Immature natural killer cell (primary cell): ENCODE measurements at places on chromosomes 5 and 9.
A peak's percentile ranks its signal among the peaks of the same experiment; 100 is the strongest.

DNA sequence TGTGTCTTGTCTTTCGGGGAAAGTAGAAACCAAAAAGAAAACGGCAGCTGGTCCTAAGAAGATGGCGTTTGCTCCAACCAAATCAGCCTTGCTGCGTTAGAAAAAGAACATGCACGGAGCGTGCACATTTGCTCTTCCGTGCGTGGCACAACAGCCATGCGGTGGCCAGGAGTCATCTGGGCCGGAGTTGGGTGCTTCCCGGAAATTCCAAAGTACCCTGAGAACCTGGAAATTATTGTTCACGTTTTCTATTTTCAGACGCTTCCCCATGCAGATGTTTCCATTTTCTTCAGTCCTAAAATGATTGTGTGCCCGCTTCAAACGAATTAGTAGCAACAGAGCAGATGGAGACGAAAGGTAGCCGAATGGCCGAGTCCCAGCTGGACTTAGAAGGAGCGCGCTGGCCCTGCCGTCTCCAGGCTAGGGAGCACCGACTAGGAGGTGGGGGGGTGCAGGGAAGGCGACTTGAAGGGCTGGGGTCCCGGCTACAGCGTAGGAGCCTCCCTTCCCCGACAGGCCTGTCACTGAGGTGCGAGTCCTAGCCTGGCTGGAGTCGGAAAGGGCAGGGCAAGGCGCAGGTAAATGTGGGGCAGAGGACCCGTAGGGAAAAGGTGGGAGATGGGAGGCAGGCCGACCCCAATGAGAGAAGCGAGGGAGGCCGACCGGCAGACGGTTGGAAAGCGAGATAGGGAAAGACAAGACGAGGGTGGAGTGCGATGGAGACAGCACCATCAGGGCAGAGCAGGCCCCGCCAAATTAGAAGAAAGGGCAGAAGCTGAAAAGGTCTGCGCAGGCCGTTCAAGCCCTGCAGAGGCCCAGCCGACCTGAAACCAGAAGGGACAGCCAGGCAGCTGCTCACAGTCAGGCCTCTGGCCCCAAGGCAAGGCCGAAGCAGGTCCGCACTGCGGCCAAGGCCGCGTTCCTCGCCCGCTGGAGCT is 1.4 kb downstream of the BARX1 start:
- no peak for DNase-seq

- DNase-seq = no peak
Observed at GRCh38 chr5:80240368-80240986, 15.4 kb downstream of the SERINC5 start.

- peak; percentile 58 for DNase-seq
Observed at GRCh38 chr9:84371737-84372136, 31.2 kb upstream of the SLC28A3 start.

GRCh38 chr5:16385516-16386090 is 80.0 kb downstream of the ZNF622 start:
- DNase-seq = no peak

DNA sequence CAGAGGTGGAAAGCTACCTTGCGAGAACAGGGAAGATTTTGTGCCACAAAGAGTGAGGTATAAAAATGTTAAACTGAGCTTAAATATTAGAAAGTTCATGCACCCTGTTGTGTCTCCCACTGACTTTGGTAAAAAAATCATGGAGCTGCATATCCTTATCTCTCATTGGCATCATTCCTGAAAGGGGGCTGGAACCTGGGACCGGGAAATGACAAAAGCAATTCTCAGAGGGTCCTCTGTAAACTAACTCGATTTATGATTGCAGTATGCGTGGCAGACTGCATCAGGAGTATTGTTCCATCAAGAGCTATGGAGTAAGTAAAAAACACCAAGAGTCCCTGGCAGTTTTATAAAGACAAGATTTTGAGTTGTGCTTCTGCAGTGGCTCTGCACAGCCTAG is 148.8 kb downstream of the DCP2 start:
- no peak for DNase-seq

- DNase-seq = no peak
Observed at GRCh38 chr9:32177396-32177795, 207.0 kb upstream of the ACO1 start.

DNA sequence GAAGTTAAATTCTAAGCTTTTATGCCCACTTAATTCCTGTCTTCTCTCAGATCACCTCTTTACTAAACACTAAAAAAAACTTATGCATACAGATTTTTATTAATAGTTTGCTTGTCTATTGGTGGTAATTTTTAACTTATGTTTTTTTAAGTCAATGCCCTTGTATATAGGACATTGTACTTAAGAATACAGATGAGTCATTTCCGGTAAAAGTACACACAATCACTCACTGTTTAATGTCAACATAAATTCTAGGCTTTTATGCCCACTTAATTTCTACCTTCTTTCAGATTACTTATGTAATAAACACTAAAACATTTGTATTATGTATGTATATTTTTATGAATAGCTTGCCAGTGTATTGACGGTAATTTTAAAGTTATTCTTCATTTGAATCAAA is 872.8 kb upstream of the CDH9 start:
- DNase-seq = no peak

- DNase-seq = no peak
Observed at GRCh38 chr5:166962461-166962860, 1329.0 kb upstream of the WWC1 start.

DNA sequence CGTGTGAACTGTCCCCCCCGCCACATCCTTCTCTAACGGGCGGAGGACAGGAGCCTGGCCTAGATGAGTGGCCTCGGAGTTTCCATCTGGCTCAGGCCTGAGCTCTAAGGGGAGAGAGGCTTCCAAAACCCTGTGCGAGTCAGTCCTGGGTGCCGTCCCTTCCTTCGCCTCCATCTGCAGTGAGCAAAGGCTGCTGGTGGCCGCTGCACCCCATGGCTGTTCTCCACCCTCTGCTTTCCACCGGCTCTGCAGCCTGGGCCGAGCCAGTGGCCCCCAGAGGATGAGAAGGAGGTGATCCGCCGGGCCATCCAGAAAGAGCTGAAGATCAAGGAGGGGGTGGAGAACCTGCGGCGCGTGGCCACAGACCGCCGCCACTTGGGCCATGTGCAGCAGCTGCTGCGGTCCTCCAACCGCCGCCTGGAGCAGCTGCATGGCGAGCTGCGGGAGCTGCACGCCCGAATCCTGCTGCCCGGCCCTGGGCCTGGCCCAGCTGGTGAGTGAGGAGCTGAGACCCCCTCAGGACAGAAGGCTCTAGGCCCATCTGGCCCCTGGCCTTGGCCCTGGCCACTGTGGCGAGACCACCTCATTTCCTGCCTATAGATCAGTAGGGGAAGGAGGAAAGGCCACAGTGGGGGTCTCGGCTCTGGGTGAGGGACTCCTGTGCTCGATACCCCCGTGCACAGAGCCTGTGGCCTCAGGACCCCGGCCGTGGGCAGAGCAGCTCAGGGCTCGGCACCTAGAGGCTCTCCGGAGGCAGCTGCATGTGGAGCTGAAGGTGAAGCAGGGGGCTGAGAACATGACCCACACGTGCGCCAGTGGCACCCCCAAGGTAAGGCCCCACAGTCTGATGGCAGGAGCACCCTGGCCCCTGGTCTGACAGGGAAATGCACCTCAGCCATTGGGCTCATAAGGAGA is 3.0 kb downstream of the PKN3 start:
- DNase-seq = no peak

DNA sequence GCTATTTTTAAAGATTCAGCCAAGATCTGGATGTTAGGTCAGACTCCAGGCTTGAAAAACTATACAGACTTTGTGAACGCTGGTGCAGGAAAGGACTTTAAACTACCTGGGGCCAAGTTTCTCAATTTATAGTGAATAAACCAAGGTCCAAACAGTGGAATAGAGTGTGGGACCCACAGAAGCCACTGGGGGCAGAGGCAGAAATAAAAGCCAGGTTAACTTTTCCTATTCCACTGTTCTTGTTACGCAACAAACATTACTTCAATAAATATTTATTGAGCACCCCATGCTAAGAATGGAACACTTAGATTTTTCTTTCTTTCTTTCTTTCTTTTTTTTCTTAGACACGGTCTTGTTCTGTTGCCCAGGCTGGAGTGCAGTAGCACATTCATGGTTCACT is 11.0 kb upstream of the HAVCR1 start:
- DNase-seq = no peak

DNA sequence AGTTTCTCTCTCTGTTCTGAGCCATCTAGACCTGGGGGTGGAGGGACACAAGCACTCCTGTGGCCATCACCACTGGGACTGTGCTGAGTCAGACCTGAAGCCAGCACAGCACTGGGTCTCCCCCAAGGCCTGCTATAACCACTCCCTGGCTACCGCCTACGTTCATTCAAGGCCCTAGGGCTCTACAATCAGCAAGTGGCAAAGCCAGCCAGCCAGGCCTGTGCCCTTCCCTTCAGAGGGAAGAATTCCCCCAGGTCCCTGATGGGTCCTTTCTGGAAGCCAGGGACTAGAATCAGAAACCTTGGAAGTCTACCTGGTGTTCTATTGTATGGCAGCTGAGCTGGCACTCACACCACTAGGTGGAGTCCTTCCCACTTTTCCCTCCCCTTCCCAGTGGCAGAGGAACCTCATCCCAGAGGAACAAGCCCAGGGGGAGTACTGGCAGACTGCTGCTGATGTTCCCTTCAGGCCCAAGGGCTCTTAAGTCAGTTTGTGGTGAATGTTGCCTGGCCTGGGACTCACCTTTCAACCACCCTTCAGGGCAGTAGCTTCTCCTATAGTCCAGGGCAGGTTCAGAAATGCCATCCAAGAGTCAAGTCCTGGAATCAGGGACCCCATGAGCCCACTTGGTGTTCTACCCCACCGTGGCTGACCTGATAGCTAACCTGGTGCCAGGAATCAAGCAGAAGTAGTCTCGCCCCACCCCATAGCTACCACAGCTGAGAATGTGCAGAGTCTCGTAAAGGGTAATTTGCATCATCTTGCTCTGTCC is 20.0 kb downstream of the JMY start:
- no peak for DNase-seq

- no peak for DNase-seq
Observed at GRCh38 chr9:77750284-77750683, 102.2 kb upstream of the GNA14 start.

DNA sequence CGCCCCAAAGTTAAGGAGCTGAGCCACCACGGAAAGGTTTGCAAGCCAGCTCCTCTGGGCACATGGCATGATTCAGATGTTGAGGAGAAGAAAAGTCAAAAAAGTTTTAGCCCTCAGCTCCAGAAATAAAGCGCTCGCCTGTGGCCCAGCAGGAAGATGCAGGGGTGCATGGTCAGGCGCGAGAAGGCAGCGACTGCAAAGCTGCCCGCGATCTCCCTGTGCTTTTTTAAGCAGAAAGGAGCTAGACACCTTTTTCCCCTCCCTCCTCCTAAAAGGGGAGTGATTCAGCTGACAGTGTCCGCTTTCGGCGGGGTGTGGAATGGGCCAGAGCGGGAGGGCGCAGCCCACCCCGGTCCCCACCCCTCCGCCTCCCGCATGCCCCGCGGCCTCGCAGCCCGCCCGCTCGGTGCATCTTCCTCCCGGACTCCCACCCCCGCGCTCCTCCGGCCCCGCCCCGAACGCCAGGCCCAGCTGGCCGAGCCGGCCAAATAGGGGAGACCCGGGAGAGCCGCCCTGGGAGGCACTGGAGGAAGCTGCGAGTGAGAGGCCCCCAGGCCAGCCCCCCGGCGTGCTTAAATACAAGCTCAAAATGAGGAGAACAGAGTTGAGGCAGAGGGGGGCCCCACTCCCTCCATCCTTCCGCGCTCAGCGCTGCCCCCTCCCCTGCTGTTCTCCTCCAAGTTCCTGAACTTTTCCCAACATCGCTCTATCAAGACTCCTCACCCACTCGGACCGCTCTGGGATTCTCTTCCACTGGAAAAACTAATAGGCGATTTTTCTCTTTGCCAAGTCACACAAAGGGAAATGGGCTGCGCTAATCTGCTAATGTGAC is at the start of gene ADAMTS12:
Gene ADAMTS12, minus strand, starts transcription at position 203 of the 832 bp plus-strand sequence. Its CDS starts 134 bp downstream, at position 69.
- no peak for DNase-seq
